ENCODE measurements at places on chromosomes 7 and 10. TPM values are rescaled to one million over a fixed set of nuclear protein-coding genes. Genes with fewer than 3 reads are reported as not detected.

DNA sequence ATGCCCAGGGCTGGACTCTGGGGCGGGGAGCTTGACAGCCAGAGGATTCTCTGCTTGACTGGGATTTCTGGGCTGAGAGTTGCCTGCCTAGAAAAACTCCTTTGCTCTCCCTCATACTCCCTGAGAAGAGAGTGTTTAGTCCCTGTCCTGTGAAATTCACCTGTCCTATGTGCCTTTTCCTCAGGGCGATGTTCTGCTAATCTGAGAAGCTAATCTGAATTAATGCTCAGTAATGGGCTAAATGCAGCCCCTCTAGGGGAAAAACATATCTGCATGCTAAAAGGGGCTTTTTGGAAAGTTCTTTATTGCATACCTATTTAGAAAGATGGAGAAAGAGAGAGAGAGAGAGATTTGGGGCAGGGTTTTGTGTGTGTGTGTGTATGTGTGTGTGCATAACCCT, 454.4 kb downstream of the GATA3 start:
- DNase-seq: no peak

DNA sequence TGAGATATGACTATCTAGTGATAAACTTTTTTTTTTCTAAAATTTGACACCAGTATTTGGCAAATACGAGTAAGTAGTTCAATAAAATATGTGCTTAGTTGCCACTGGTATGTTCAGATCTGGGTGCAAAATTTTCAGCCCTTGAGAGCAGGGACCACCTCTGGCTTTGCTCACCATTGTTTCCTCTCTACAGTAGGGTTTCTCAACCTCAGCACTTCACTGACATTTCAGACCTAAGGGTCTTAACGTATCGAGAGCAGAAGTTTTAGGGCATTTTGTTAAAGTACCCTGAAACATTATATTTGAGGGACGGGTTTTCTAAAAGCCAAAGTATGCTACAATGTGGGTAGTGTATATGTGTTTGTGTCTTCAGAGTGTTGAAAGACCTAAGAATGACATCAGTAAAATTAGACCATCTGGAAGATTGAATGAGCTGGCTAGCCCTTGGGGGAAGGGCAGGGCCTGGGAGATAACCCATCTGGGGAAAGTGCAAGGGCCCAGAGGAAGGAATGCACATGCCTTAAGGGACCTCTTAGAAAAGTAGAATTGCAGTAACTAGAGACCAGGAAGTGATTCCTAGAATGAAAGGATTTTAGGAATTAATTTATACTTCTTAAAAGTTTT, 11.8 kb downstream of the BZW2 start:
- no peak for DNase-seq

GRCh38 chr7:24741679-24742505, 15.4 kb downstream of the GSDME start:
- peak; percentile 78 for DNase-seq

DNA sequence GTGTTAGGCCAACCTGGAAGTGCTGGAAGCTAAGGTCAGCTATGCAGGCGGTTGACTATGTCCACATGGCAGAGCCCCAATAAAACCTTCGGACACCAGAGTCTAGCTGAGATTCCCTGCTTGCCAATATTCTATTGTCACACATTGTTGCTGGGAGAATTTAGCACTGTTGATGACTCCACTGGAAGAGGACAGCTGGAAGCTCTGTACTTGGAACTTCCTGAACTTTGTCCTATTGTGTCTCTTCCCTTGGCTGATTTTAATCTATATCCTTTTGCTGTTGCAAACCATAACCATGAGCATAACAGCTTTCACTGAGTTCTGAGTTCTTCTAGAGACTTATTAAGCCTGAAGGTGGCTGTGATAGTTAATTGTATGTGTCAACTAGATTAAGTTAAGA, 12.0 kb downstream of the XRCC2 start:
- no peak for DNase-seq

DNA sequence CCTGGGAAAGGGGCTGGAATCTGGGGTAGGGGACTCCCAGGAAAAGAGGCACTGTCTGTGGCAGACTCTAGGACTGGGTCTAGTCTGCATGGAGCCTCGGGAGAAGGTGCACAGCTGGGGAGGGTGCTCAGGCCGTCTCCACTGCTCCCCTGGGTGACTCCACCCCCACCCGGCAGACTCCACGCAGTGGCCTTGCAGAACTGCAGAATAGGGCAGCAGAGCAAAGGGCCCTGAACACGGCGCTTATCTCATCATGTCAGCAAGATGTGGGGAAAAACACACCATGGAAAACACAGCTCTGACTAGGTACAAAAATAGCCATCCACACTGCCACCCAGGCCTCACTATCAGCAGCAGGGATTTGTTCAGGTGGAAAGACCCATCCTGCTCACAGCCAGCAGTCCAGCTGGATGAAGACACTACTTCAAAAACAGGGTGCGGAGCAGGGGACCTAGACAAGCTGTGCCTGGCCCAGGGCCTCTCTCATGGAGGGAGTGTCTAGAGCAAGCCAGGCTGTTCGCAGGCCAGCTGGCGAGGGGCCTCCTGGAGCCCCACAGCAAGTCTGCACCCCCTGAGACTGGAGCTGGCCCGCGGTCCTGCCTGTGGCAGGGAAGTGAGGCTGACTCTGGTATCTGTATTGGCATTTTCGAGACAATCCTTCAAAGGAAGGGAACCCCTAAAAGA, 11.7 kb downstream of the MAT1A start:
- DNase-seq: no peak

DNA sequence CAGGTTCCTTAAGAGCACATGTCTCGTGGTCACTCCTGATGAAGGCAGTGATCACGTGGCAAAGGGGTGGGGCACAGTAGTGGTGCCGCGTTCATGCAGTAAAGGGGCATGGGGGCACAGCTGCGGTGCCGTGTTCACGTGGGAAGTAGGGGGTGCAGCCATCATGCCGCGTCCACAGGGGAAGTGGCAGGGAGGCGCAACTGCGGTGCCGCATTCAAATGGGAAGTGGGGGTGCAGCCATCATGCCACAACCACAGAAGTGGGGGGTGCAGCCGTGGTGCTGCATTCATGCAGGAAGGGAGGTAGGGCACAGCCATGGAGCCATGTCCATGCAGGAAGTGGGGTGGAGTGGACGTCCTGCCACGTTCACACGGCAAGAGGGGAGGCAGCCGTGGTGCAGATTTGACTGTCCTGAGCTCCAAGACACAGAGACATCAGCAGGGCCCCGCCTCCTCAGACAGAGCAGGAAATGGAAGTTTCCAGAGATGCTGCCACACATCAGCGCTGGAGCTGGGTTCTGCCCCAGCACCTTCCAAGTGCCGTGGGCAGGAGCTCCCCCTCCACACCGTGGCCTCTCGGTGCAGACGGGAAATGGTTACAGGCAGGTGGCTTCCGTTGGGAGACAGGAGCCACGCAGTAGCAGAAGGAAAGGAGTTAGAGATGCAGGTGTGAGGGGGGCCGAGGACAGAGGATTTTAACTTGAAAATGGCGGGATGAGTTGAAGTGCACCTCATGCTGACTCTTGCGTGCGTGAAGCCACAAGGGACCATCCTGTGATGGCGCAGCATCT, 95.0 kb upstream of the DDC start:
- no peak for DNase-seq

DNA sequence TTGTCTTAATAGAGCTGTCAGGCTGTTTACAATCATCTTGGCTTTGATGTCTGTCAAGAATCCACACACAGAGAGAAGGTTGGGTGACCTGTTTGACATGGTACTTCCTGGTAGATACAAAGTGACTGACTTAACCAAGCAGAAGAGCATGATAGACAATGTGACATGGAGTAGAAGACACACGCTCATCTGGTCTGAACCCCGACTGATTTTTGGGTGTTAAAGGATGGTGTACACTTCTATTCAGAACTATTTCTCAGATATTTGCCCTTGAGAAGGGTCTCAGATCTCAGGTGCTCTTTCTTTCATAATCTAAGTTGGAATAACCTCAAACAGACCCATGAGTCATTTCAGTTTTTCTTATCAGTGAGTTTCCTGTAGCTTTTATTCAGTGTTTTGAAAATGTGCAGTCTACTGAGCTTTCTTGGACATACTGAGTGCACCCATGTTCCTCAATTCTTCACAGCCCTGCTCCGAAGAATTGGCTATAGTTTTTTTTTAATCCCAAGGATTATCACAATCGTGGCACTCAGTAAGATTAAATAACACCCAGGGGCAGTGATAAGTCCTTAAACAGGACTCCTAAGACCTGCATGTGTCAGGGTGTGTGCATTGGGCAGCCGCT, 46.4 kb upstream of the NXPH1 start:
- no peak for DNase-seq

DNA sequence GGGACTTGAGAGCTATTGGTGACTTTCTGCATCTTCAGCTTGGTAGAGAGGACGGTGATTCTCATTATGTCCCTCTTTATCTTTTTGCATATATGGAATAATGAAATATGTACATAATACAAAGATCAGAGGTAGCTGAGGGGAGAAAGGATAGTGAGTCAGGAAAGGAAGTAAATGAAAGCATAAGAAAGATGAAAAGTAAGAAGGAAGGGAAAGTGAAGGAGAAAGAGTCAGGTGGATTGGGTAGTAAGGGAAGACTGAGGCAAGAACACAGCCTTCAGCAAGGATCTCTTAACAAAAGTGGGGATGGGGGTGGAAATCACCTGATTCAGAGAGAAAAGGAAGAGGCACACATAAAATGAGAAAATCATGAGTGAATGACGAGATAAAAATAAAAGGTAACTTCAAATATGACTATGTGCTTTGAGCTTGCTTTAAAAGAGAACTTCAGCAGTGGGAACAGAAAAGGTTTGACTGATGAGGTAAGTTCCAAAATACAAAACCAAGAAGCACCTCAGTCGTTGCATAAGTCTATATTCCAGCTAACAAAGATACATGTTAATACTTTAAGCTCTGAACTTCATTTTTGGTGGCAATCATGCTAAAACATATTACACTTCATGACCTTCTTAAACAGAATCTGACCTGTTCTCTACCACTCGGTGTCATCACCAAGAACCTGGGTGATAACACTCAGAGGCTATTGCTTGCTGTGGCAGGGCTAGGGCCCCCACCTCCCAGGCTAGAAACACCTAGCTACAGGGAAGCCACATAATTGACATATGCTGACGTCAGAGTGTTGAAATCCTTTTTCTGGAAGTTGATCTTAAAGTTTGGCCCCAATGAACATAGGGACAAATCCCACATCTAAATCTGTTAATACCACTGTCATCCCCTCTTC, 32.9 kb downstream of the NRCAM start:
- DNase-seq: no peak

Gene TMEM178B
- total RNA-seq: 0.30 TPM

Gene BET1
- 32.1 TPM for total RNA-seq

GRCh38 chr7:54811846-54812254, 52.8 kb upstream of the SEC61G start:
- no peak for DNase-seq

DNA sequence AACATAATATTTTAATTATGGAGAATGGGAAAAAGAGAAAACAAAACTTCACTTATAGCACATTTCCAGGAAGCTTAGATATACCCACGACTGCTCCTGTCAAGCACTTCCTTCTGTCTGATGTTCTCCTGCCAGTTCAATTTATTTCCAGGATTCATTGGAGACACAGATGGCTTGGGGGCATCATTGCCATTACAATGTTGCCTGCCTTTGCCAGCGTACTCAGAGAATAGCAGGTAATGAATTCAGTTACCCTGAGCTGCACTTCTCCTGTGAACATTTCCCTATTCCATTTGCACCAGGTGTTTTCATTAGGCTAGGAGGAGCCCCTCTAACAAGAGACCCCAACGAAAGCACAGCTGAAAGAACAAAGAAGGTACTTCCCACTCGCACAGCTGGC, 33.7 kb downstream of the INSIG1 start:
- no peak for DNase-seq

Gene KIF11
- 0.48 TPM for total RNA-seq

Gene PLXDC2
- 45.1 TPM for total RNA-seq

DNA sequence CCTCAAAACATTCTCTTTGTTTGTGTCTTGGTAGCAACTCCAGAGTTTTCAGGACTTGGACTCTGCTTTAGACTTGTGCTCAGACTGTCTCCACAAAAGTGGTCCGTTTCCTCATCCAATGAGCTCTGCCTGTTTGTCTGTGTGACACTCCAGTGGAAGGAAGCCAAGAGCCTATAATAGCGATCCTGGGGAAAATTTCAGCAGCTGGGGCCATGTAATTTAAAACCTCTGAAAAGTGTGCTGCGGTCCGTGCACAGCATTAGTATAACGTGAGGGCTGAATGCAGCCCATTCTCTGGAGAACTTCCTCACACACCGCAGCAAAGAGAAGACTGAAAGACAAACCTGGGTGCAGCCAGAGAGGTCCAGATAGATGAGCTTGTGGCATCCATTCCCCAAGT, at the start of gene LRRC17:
LRRC17 (plus strand) TSS at position 259 of the 400 bp plus-strand sequence. CDS start 20,914 bp downstream, outside the sequence.
- peak; percentile 50 for DNase-seq

- no peak for DNase-seq
Measured at GRCh38 chr10:110845756-110846620, 25.7 kb upstream of the PDCD4 start.

Gene EBLN1
- not detected for total RNA-seq

Gene NODAL
- total RNA-seq: not detected

GRCh38 chr7:106623853-106624252, 37.1 kb downstream of the CCDC71L start:
- no peak for DNase-seq

Gene COL13A1
- total RNA-seq: 0.76 TPM

DNA sequence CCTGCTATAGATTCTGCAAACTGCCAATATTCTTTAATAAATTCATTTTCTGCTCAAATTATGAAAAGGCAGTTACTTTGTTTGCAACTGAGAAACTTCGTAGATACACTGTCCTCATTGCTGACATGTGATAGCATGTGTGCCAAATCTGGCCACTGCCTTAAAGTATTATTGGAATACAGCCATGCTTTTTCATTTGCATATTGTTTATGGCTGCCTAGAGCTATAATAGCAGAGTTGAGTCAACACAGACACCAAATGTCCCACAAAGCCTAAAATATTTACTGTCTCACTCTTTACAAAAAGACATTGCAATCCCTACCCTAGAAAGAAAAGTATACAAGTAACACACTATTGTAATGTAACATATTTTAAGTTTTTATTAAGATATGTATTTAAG, 647.4 kb downstream of the XPNPEP1 start:
- no peak for DNase-seq
